NCI-H146 (cell line): ENCODE measurements at places on chromosomes 7 and 10.

DNA sequence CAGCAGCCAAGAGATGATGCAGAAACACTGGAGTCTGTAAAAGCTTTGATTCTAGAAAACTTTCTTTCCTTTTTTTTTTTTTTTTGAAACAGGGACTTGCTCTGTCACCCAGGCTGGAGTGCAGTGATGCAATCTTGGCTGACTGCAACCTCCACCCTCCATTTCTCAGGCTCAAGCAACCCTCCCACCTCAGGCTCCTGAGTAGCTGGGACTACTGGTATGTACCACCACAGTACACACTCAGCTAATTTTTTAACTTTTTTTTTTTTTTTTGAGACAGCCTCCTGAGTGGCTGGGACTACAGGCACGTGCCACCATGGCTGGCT lies 17.0 kb upstream of the BAG3 start:
- no peak for DNase-seq

GRCh38 chr10:126268013-126268920 lies 120.0 kb downstream of the ADAM12 start:
- no peak for DNase-seq

DNA sequence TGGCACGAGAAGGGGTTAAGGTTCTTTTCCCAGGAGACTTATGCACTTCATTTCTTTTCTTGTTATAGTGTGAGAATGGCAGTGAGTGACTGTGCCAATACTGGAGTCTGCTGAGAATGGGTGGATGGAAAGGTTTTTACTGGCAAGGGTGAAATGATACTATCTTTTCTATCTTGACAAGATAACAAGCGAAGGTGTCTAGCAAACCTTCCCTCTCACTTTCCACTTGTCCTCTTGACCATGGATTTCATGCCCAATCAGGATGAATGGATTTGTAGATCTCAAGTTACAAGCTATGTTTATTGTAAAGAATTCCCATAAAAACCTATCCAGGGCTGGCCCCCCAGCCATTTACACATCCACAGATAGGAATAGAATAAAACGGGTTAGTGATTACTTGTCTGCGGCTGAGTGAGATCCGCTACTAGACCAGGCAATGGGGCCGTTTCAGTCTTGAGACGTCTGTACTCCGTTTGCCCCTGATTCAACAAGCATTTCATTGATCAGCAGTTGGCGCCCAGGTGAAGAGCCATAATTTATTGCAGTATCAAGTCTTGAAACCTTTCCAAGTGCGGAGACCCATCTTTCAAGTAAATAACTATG lies 152.6 kb downstream of the PRKCQ start:
- DNase-seq: no peak

GRCh38 chr10:124250506-124250905 lies 157.1 kb upstream of the CHST15 start:
- peak; percentile 16 for DNase-seq
